ENCODE measurements at places on chromosomes 1 and 21. TPM values are rescaled to one million over a fixed set of nuclear protein-coding genes. Genes with fewer than 3 reads are reported as not detected.

DNA sequence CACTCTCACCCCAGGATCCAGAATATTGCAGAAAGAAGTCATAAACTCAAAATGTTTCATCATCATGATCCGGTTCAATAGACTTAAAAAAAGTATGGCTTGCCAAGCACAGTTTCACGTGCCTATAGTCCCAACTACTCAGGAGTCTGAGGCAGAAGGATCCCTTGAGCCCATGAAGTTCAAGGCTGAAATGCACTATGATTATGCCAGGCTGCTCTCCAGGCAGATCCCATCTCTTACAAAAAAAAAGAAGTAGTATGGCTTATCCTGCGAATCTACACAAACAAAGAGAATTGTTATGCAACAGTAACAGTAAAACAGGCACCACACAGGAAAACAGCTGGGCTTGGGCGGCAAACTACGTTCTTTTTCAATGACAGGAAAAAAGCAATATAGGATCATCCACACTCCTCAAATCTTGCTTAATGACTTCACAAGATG lies 76.2 kb downstream of the EIF4G3 start:
- peak; percentile 11 for DNase-seq

GRCh38 chr1:6601049-6601922 lies 1.4 kb downstream of the KLHL21 start:
- DNase-seq = no peak

GRCh38 chr1:32991819-32992488 lies 27.3 kb upstream of the RNF19B start:
- DNase-seq = no peak

DNA sequence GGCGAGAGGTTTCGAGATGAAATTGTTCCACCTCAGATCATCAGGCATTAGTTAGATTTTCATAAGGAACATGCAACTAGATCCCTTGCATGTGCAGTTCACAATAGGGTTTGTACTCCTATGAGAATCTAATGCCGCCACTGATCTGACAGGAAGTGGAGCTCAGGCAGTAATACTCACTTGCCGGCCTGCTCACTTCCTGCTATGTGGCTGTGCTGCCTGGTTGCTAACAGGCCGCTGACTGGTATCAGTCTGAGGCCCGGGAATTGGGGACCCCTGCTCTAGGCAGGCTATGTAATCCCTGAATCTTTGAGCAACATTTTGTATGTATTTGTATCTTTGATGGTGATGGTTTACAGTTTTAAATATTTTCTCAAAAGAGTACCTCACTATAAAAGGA lies 32.5 kb downstream of the XKR8 start:
- DNase-seq = peak; percentile 36

DNA sequence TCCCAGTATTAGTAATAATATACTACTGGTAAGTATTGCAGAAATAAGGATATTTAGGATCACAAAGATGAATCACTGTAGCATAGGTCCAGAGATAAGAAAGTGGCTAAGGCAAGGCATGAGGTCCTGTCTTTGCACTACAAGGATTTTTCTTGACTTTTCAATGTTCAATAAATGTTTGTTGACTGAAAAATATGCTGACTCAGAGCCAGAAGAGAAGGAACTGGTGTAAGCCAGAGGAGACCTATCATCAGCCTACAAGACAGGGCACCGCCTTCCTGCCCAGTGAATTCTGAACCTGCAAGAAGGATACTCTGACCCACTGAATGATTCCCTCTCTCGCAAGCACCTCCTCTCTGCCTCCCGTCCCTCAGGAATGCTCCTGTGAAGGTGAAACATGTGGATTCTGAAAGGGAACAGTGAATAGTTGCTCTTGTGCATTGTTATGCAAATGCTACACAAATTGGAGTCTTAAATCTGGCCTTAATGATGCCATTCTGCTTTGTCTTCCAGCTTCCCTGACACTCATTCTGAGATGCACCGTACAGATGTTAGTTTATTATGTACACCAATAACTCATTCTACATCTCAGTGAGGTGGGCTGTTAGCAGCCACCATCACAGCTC lies 540.0 kb downstream of the OMA1 start:
- no peak for DNase-seq

- DNase-seq = no peak
Observed at GRCh38 chr21:26105819-26106218, 64.8 kb downstream of the APP start.

DNA sequence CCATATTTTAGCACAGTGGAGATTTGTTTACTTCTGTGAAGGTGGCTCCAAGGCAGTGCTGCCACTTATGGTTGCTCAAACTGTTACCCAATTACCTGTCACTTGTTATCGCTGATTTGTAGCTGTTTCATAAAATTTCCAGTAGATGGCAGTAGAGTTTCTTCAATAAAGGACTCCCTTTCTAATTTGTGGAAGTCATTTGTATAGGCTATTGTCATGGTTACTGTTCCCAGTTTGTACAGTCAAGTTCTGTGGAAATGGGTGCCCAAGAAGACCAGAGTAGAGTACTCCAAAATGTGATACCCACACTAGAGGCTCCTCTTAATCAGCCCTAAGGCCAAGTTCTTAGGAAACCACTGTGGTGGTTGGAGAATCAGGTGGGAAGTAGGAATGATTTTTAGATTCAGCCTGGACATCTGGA lies 186.1 kb downstream of the CLEC20A start:
- DNase-seq = peak; percentile 19

- peak; percentile 83 for DNase-seq
Observed at GRCh38 chr21:38773099-38774061, 32.3 kb upstream of the ETS2 start.

DNA sequence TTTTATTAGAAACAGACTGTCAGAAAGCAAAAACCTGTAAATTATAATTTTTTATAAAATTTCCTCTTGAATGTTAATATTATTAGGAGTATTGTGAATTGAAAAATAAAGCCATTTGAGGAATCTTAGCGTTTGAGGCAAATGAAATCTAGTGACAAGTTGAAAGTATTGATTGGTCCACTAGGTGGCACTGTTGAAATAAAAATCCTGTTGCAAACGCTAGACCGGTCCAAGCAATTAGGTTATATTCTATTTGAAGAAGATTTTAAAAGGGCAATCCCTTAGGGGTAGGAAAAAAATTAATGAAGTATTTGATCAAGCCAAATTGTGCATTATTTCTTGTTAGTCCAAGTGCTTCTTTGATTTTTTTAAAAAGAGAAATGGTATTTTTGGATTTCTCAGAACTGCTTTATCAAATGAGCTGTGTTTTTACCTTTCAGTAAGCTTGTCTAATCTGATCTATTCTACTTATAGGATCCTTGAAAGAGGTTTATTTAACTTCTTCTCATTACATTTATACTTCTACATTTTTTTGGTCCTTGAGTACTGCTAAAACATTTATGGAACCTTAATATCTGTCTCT lies 57.7 kb downstream of the ATG4C start:
- DNase-seq = peak; percentile 17

GRCh38 chr1:218496561-218496960 lies 151.4 kb downstream of the TGFB2 start:
- peak; percentile 88 for DNase-seq

DNA sequence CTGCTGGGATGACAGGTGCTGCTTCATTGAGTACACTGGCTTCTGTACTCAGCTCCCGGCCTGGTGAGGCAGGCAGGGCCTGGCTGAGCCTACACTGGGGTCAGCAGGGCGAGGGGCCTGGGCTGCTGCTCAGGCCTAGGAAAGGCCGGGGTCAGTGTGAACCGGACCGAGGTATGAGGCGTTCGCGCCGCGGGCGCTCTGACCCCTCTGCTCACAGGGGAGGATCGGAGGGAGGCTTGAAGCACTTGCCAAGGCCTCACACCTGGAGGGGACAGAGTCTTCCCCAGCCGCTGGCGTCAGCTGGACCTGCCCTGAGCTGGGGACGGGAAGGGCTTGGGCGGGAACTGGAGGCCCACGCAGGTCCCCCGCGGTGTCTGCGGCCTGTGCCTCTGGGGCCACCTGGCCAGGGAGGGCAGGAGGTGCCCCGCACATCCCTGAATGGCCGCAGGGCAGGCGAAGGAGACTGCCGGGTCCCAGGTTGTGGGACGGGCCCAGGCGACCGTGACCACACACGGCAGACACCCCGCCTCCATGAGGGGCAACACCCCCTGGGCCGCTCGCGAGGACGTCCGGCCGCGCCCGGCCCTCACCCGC lies 466 bp downstream of the PEX10 start:
- DNase-seq = no peak

DNA sequence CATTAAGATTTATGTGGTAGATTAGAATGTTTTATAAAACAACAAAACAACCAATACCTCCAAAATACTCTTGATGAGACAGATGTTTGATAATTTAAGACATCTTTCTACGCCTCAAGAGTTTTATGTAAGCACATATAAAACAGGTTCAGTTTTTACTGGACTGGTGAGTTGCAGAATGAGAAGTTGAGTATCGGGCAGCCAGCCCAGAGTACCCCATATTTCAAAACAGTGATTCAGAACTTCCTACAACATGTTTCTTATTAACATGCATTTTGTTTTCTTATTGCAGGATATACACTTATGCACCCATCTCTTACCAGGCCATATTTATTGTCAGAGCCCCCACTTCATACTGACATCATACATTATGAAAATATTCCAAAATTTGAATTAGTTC lies 91.4 kb upstream of the RAVER2 start:
- DNase-seq = no peak

- peak; percentile 26 for DNase-seq
Observed at GRCh38 chr1:1318131-1318652, 6.3 kb downstream of the INTS11 start.

Gene ZNF648
- not detected for total RNA-seq

All from pulmonary artery endothelial cell (primary cell).